ENCODE measurements at places on chromosomes 4 and X.

DNA sequence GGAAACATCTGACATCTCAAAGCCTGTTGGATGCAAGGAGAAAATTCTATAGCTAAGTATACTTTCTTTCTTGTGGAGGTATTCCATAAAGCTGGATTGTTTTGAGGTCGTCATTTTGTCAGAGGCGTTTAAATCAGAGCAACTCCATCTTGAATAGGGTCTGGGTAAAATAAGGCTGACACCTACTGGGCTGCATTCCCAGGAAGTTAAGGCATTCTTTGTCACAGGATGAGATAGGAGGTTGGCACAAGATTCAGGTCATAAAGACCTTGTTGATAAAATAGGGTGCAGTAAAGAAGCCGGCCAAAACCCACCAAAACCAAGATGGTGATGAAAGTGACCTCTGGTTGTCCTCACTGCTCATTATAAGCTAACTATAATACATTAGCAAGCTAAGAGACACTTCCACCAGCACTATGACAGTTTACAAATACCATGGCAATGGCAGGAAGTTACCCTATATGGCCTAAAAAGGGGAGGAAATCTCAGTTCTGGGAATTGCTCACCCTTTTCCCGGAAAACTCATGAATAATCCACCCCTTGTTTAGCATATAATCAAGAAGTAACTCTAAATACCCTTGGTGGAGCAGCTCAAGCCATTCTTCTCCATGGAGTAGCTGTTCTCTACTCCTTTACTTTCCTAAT, 11.9 kb downstream of the HSD17B13 start:
- DNase-seq: no peak

GRCh38 chr4:5989236-5990225, 28.7 kb downstream of the C4orf50 start:
- no peak for DNase-seq

DNA sequence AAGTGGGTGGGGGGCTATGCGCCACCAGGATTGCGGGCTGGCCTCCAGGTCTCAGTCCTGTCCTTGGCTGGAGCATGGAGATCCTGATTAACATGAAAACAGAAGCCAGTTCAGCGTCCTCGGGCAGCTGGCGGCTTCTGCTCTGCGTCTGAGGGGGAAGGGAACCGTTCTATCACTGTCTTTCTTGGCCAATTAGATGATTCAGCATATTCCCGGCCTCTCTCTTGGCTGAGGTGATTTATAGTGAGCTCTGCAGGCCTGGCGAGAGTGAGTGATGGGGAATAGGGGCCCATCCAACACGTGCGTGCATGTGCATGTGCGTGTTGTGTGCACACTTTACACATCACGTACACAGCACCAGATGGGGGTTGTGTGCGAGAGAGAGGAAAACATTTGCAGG, 145.8 kb upstream of the ATP6AP2 start:
- DNase-seq: peak; percentile 58

DNA sequence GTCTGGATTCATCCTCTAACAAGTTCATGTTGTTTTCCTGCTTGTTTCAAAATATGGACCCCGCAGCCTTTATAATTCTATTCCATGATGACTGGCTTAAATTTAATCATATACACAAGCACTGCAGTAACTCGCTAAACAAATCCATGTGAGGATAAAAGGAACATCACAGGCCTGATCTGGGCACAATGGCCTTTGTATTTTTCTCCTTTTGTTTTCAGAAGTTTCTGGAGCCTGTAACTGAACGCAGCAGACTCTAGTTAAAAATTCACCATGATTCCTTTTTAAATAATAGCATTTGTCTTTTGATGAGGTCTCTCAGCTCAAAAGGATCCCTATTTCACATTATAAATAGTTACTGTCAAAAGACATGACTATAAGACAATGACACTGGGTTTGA, 30.2 kb upstream of the TMEM184C start:
- no peak for DNase-seq

DNA sequence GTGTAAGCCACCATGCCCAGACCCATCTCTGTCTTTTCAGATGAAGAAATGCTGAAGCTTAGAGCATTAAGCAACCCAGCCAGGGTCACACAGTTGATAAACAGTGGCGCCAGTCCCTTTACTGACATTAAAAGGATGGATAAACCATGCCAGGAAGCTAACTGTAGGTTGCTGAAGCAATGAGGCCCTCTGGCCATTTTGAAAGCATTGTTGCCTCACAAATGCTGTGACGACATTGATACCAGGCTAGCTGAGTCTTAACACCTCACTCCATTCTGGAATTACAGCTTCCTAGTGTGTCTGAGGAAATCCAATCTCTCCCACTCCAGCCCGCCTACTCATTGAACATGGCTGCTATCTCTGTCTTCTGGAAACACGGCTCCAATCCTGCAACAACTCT, 89.7 kb downstream of the LNX1 start:
- DNase-seq: no peak

DNA sequence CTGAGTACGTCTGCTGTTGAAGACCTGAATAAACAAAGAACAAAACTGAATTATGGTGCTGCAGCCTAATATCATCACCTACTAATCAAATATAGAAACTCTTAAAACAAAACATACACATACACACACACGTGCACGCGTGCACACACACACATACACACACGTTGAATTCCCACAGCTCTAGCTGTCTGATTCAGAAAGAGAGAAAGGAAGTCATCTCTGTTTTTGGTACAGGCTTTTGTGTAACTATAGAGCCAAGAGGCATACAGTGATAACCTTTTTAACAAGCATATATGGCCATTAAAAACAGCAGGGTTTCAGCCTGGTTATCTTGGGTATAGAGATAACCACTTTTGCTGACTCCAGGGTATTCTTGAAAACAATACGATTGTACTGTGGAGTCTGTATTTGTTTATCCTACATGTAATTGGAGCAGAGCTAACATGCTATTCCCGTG, 823.2 kb downstream of the CCSER1 start:
- no peak for DNase-seq

GRCh38 chr4:142961866-142962265, 115.8 kb upstream of the INPP4B start:
- no peak for DNase-seq

DNA sequence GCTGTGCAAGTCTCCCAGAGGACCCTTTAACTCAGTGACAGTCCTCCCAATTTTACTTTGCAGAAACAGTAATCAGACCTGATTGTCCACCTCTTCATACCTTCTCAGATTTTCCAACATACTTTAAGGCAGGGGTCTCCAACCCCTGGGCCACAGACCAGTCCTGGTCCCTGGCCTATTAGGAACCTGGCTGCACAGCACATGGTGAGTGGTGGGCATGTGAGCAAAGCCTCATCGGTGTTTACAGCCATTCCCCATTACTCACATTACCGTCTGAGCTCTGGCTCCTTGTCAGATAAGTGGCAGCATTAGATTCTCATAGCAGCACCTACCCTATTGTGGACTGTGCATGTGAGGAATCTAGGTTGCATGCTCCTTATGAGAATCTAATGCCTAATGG, 74.3 kb downstream of the TECRL start:
- DNase-seq: no peak

- no peak for DNase-seq
Measured at GRCh38 chr4:42248972-42249371, 96.5 kb upstream of the BEND4 start.

- DNase-seq: no peak
Measured at GRCh38 chr4:89906777-89907521, 12.3 kb downstream of the MMRN1 start.

- DNase-seq: no peak
Measured at GRCh38 chr4:125948021-125948420, 633.3 kb downstream of the FAT4 start.

- no peak for DNase-seq
Measured at GRCh38 chr4:24363751-24364150, 220.6 kb downstream of the DHX15 start.

- no peak for DNase-seq
Measured at GRCh38 chrX:12817528-12817927, 26.3 kb downstream of the PRPS2 start.

- no peak for DNase-seq
Measured at GRCh38 chr4:41473176-41473575, 64.8 kb upstream of the LIMCH1 start.

GRCh38 chr4:55947254-55947882, 1.4 kb upstream of the CEP135 start:
- peak; percentile 6 for DNase-seq

- DNase-seq: no peak
Measured at GRCh38 chr4:82891707-82892466, 934 bp upstream of the SEC31A start.

DNA sequence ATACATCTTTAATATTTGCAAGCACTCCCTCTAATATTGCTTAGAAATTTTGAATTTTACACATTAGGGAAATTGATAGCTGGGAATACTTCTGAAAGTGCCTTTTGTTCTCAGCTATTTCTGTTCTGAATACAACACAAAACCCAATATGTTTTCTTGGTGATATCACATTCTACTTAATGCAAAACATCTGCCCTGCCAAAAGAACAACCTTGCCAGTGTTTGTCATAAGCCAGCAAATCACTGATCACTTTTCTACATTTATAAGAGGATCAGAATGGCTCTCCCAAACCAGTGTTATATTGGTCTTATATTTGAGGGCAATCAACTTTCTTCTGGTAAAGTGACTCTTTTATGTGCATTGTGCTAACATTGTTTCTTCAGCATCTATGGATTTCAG, 126.8 kb upstream of the APOOL start:
- no peak for DNase-seq

GRCh38 chr4:15425520-15425919, 2.3 kb upstream of the C1QTNF7 start:
- no peak for DNase-seq

GRCh38 chrX:129769467-129770154, 10.1 kb upstream of the SASH3 start:
- peak; percentile 6 for DNase-seq

DNA sequence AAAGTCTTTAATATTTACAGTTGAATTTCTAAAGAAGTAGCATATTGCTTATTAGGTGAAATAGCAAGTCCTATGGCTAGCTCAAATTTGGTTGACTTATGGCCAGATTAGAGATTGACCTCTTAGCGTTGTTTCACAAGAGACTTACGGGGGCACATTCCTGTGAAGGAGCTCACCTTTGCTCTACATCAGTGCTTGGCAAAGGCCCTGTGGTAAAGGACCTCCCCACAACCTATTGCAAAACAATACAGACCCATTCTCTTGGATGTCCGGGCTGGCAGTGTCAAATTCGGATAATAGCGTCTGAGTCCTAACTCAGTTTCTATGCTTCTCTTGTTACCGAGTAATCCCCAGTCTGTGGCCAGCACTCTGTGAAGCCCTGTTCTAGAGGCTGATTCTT, 10.9 kb downstream of the PDHA1 start:
- no peak for DNase-seq

DNA sequence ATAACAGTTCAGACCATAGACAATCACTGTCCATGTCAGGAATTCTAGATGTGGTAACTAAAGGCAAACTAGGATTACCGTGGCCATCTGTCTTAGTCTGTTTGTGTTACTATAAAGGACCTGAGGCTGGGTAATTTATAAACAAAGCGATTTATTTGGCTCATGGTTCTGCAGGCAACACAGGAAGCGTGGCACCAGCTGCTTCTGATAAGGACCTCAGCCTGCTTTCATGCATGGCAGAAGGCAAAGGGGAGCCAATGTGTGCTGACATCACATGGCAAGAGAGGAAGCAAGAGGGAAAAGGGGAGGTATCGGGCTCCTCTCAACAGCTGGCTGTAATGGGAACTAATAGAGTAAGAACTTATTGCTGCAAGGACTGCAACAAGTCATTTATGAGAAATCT, 376.7 kb downstream of the GPM6A start:
- DNase-seq: peak; percentile 41

DNA sequence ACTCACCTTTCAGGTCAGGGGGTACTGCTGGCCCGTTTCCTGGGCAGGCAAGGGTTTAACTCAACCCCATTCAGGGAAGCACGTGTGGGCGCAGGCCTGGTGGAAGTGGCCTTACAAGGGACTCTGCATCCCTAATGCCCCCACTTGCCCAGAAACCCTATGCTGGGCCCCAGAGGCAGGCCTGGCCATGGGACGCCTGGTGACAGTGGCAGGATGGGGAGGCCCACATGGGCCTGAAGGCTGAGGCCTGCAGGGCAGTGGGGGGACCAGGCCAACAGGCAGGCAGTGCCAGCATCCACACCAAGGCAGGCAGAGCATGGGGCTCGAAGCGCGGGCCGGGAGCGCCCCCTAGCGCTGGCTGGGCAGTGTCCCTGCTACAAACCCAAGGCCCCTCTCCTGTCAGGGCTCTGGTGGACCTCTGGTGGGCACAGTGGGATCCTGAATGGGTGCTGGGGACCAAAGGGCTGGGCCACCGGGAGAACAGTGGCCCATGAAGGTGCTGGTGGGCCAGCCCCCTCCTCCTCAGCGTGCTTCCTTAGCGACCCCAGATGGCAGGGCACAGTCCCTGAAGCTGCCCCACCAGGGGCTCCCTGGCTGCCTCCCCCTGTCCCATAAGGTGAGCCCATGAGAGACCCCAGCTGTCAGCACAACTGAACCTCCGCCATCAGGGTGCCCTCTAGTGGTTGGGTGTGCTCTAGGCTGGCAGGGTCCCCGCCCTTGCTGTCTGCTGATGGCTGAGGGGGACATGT, 16.8 kb downstream of the FGFR3 start:
- peak; percentile 57 for DNase-seq

GRCh38 chr4:144782345-144782744, 136.4 kb downstream of the HHIP start:
- no peak for DNase-seq

DNA sequence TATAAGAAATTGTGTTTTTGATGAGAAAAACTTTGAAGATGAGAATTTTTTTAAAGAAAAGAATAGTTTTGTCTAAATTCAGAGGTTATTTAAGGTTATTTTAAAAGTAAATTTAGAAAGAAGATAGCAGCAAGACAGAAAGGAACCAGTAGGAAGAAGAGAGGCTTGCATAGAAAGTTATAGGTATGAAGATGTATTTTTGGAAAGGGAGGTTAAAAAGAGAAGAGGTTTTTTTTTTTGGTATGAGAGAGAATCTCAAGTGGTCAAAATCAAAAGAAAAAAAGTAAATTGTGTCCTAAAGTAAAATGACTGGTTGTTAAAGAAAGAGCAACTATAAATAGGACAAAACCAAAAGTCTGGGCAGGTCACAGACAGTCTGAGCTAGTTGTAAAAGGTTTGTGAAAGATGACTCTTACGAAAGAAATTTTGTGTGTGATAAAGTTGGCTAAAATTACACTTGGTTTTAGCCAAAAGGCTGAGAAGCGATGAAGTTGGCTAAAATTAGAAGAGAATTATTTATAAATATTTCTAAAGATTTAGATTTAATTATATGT, 16.4 kb upstream of the EIF4E start:
- DNase-seq: no peak

GRCh38 chrX:9627922-9628321, 137.7 kb downstream of the GPR143 start:
- peak; percentile 10 for DNase-seq

GRCh38 chr4:182582245-182582644, 334.9 kb downstream of the DCTD start:
- no peak for DNase-seq

DNA sequence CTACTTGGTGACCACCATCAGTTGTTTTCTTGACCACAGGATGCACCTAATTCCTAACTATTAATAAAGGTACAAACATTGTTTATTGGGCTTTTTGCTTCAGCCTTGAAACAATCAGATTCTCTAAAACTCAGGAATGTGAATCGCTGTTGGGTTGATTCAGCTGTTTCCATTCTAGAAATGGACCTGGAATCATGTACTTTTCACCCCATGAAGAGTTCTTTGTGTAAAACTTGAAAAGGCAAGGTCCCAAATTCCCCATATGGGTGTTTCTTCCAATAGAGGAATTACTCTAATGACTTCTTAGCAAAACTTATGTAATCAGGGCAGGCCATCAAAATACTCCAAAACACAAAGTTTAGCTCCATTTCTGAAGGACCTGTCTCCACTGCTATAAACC, 7.4 kb downstream of the AFAP1 start:
- no peak for DNase-seq
